ENCODE measurements at places on chromosomes 11 and 22.

DNA sequence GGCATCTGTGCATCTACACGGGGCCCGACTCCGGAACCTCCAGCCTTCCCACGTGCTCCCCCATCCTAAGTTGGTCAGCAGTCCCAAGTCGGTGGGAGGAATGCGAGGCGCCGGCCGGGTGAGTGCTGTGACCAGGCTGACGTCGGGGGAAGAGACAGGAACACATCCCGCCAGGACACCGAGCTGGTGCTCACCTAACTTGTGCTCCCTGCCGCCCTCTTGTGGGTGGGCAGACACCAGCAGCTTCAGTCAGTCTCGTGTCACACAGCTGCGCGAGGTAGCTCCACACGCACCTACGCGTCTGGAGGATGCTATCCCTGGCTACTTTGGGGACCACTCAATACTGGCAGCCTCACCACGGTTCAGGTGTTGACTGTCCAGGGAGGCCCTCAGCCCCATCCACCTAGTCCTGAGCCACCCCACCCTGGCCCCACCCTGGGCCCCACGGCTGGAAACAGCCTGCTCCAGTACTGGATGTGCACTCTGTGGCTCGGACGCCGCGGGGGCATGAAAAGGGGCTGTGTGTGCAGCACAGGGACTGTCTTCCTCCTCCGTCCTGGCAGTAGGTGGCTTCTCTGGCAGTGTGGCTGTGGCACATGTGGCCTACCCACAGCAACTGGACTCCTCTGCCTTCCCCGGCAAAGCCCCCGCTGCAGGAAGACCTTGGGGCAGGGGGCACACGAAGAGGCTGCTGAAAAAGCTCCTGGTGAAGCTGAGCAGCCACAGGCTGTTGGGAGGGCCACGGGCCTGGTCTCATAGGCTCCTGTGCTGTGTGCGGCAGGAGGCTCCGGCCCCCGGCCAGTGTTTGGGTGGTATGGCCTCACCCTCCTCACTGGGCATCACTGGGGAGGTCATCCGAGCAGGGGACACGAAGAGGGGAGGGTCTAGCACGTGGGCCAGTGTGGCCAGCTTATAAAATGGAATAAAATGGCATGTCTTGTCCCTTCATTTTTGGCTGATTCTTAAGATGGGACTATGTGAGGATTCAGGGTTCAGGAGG, 11.2 kb upstream of the BID start:
- DNase-seq: no peak

GRCh38 chr22:47587361-47587760, 824.9 kb downstream of the TBC1D22A start:
- no peak for DNase-seq

DNA sequence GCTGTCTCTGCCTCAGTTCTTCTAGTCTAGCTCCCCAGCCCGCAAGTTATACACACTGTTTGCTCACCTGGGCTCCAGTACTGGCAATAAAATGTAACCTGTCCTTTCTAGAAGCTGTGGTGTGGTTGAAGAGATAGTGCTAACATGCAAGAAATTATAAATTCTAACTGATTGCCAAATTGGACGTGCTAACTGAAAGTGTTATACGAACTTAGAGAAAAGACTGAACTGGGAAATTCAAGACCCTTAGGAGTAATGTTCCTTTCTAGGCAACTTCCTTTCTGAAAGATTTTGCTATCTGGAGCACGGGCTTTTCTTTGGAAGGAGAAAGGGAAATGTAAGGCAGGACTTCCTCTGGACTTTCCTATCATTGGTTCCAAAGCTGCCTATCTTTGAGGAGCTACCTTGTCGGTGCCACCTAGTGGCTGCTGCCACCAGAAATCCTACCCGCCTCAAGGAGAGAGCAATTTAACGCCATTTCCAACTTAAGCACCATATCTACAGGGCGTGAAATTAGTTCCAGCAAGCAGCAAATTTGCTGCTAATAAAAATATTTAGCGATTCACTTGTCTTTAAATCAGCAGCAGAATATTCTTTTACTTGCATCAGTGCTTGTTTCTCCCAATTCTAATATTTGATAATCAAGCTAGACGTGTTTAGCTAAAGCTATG, 12.7 kb upstream of the TMEM218 start:
- DNase-seq: peak; percentile 44

GRCh38 chr22:36894266-36894665, 19.2 kb upstream of the CSF2RB start:
- DNase-seq: no peak

- no peak for DNase-seq
Measured at GRCh38 chr11:131423688-131424087, 53.3 kb downstream of the NTM start.

GRCh38 chr22:22930571-22931556, 43.2 kb downstream of the IGLL5 start:
- DNase-seq: no peak

DNA sequence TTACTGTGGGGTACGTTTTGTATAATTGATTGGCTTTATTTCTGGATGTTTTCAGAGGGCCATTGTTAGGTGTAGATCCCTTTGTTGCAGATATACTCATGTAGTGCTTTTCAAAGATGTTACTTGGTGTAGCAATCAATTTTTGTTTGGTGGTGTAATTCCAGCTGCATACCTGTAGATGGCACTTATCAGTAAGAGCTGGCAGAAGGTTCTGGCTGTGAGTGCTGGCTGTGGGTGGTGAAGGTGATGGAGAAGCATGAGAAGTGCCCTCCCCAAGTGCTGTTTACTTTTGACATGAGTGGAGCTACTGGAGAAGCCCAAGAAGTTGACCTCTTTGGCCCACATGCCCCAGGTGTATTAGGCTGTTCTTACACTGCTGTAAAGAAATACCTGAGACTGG, 1074.9 kb downstream of the FAM181B start:
- DNase-seq: peak; percentile 4

GRCh38 chr11:28343304-28344233, 235.4 kb downstream of the METTL15 start:
- DNase-seq: no peak

- DNase-seq: no peak
Measured at GRCh38 chr11:6686006-6686405, 2.9 kb upstream of the MRPL17 start.

DNA sequence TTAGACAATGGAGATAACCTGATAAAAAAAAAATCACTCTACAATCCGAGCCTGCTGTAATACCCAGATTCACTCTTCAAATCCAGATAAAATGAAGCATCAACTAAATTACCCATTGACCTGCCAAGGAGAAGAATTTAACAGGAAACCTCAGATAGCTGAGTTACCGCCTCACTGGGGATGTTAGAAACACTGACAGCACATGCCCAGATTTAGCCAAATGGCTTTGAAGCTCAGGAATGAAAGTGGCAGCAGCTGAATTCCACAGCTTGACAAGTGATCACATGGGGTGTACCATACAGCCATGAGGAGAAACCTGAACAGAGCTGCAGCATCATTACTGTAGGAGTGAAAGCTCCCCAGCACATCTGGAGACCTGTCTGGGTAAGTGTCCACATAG, 807.6 kb downstream of the DLG2 start:
- no peak for DNase-seq

DNA sequence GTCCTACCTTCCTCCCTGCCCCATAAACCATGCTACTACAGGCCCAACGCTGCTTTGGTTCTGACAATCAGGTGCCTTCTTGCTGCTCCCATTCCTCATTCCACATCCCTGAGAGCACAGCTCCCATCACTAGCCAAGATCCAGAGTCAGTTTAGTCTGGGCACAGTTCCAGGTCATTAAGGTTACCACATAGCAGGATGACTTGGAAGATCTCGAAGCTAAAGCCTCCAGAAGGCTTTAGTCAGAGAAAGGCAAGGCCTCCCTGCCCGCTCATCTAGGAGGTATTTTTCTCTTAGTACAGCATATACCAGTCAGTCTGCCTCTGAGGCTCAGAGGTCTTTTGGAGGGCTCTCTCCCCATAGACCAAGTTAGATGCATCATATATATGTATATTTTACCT, 30.3 kb downstream of the TRIM66 start:
- DNase-seq: no peak

- no peak for DNase-seq
Measured at GRCh38 chr22:30328466-30329049, 1.8 kb upstream of the TBC1D10A start.

GRCh38 chr22:25045159-25045558, 92.6 kb downstream of the KIAA1671 start:
- no peak for DNase-seq

DNA sequence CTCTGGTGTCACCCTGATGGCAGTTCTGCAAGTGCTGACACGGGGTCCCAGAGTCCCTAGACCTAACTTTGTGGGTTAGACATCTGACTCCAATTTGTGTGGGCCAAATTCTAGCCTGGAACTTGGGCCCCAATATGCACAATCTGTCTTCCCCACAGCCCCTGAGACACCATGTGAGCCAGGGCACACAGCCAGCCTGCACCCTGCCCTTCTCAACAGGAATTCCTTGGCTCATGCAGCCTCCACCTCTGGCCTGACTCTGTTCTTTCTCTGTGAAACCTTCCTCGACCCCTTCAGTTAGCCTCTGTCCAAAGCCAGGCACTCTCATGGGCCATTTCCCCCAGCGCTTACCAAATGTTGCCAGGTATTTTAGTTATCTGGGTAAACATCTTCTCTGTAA, 59.1 kb upstream of the POU2AF1 start:
- no peak for DNase-seq

GRCh38 chr11:33320814-33321330, 63.7 kb downstream of the HIPK3 start:
- no peak for DNase-seq

GRCh38 chr11:26490546-26490945, 81.5 kb downstream of the MUC15 start:
- DNase-seq: no peak

DNA sequence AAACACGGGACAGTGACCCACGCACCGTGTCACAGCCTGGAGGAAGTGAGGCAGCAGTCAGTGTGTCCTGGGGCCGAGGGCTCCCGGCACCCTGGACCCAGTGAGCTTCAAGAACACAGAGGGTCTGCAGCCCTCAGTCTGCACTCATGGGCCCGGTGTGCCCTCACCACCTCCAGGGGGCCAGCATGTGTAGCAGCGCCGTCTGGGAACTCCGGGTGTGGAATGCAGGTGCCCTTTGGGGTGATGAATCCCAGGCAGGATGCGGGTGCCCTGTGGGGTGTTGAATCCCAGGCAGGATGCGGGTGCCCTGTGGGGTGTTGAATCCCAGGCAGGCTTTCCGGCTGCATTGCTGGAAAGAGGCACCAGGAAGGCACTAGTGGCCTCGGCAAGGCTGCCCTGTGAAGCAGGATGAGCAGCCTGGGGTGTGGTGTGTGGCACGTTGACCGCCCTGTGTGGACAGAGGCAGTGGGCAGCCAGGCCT, 1399.9 kb downstream of the BRD1 start:
- DNase-seq: no peak

- no peak for DNase-seq
Measured at GRCh38 chr11:60743058-60743457, 13.6 kb upstream of the MS4A15 start.

DNA sequence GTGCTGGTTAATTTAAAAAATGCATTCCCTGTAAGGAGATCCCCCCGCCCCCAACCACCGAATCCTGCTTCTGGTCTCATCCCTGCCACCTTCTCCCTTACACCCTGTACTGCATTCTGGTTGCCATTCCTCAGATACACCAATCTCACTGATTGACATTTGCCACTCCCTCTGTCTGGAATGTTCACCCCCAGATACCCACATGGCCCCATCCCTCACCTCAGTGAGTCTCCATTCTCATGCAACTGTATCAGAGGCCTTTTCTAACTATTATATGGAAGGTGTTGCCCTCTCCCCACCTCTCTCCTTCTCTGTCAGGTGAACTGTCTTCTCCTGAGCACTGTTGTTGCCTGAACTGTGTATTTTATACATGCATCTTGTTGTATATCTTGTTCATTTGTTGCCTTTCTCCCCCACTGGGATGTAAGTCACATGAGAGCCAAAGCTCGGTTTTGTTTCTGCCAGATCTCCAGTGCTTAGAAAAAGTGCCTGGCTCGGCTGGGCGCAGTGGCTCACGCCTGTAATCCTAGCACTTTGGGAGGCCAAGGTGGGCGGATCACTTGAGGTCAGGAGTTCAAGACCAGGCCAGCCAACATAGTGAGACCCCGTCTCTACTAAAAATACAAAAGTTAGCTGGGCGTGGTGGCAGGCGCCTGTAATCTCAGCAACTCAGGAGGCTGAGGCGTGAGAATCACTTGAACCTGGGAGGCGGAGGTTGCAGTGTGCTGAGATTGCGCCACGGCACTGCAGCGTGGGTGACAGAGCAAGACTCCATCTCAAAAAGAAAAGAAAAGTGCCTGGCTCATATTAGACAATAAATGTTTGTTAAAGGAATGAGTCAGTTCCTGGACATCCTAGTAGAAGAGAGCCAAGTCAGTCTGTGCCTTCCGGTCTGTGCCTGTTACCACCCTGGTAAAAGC, 61.0 kb downstream of the TNRC6B start:
- no peak for DNase-seq

DNA sequence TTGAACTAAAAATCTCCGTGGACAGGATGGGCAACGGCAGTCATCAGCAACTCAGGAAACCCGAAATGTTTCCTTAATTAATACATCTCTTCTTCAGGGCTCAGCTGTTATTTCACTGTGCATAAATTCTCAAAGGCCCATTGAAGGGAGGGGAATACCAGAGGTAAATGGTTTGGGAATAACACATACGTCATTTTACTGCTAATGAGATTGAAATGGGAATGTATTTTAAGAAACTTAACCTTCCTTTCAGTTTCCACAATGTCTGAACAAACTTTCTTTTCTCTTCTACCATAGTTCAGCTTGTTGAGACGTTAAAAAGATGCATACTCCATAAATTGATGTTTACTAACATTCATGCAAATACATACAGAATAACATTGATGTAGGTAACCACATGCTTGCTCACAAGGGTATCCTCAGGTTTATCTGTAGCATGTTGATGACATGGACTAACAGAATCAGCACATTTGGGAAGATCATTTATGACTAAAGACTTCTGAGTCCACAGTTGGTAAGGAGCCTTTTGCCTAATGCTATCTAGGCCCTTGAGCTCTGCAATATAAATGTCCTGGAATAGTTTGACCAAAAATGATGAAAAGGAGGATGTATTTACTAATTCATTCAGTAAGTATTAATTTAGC, 7.7 kb upstream of the PRRG4 start:
- no peak for DNase-seq

DNA sequence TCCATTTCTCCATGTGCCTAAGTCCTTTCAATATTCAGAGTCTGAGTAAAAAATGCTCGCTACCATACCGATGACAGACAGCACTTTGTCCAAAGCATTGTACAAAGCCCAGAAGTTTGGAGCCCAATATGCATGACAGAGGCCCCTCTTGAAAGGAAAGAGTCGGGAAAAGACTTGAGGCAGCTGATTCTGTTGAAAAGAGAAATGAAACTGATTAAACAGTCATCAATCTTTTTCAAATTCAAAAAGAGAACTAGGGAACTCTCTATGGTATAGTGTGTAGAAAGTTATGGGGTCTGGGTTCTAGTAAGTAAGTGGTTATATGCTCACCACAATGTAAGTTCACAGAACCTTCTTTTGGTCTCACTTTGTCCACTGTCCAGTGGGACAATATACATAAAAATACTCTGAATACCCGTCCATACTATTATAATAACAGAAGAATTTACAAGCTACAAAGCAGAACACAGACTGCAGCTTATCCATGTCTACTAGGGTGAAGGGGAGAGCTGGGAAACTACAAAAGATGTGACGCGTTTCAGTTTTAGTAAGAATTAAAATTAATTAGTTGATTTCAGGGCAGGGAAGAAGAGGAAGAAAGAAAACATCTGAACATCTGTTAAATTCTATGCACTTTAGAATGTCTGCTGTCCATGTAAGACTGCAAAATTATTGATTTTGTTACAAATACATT, 26.7 kb downstream of the ALG8 start:
- no peak for DNase-seq

Data from GM12864 (cell line).